Ammon's horn (tissue), 1 donor: ENCODE measurements at places on chromosomes 12 and 14.

DNA sequence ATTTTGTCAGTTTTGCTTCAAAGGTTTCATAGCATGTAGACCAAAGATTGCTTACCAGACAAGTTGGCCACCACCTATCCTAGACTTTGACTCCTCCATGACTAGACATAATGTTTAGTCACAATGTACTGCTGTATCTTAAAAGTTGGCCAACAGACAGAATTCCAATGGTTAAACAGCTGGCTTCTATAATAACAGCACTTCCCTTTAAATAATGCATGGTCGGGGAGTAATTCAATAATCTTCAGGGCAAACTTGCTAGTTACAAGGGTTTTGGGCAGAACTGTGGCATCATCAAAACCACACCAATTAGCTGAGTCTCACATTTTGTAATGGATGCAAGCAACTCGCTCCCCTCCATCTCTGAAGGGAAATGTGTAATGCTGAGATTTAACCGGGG, 56.9 kb downstream of the IGF1 start:
- no peak for DNase-seq

- DNase-seq: no peak
Observed at GRCh38 chr12:46571608-46572007, 199.0 kb upstream of the SLC38A2 start.

DNA sequence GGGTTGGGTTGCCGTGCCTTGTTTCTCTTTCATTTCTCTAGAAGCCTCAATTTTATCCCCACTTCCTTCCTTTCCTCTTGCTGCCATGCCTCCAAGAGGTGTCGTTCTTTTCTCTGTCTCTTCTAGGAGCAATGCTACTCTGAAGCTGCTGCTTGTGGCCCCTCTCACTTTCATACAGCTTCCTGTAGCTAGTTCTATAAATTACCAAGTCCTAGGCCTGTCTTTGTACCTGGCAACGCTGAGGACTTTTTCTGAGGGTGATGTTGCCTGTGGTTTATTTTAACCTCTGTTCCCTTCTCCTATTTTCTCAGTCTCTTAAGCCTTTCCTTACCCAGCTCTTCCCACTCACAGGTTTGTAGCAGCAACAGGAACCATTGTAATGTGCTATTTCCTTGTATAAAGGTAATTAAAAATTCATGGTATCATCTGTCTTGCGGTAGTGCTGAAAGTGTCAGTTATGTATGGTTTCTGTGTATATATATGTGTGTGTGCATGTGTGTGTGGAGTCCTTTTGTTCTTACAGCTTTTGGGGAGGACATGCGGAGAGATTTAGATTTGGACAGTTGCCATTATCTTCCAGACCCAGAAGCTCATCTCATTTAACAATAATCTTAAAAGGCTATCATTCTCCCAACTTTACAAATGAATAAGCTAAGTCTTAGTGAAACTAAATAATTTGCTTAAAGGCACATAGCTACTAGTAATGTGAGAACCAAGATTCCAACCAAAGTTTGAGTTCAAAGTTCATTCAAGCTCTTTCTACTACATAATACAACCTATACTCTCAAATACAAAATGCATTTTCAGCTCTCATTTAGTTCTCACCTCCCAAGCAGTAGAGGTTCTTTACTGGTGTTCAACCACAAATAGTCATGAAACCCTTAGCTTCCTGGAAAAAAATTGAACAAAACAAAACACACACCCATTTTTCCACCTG, 43.8 kb downstream of the DDHD1 start:
- no peak for DNase-seq

- no peak for DNase-seq
Observed at GRCh38 chr12:96828169-96828789, 78.8 kb upstream of the NEDD1 start.

DNA sequence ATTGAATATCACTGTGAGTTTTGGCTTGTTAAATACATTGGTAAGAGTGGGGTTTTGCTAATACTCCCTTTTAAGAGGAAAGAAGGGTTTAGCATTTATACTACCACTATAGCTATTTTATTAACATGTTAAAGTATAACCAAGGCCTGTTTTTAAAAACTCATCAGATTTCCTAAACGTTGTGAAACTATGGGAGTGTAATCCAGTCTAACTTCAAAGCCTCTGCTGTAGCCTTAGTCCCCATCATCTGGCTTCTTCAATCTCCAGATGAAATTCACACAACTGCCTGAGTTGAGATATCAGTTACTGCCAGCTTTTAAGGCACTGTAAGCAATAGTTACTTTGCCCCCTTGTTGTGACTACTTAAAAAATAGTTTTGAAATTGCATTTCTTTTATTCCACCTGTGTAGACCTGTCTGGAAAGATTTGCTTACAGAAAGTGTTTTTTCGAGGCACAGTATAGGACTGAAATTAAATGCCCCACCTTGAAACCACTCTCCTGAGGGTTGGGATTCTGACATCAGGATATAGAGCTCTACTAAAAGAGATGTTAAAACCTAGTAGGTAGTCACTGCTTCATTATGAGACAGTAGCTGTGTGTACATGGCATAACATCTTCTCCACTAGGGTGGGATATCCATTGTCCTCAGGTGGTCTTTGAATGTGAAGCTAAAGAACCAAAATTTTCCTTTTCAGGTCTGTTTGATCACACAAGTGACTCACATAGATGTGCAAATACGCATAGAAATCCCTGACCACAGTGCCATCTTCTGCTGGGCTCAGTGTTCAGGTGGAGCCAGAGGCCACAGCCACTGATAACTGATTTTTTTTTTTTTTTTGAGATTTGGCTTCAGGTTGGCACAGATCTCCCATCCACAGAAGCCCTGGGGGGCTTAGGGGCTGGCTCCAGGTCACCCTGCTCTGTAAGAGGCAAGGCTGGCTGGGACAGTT, 125.5 kb downstream of the DAAM1 start:
- no peak for DNase-seq

DNA sequence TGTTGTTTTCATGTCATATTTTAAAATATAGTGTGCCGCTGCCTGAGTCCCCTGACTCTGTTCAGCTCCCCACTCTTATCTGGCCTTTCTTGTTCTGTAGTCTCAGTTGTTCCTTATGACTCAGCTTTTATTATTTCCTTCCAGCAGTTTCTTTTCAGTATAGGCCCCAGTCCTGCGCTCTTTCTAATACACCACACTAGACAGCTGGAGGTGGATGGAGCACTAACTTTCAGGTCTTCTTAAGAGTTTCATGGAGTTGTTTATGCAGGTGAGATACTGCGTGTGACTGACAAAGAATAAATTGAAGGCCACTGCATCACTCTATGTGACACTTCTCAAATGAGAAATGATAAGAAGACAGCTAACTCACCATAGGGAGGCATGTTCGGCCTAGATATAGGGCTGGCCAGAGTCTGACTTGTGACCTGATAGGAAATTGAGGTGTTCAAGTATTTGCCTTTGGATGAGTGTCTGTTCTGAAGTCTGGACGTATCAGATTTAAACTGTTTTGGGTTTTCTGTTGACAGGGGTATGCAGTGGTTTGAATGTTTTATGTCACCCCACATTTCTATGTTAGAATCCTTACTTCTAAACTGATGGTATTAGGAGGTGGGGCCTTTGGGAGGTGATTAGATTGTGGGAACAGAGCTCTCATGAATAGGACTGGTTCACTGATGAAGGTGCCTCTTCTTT, 60.8 kb upstream of the CLMN start:
- no peak for DNase-seq
